Effector memory CD8-positive, alpha-beta T cell (primary cell): ENCODE measurements at places on chromosomes 6 and 20.

GRCh38 chr6:35368038-35368887 is 25.9 kb downstream of the PPARD start:
- DNase-seq: no peak

GRCh38 chr20:20395903-20396568 is 28.1 kb downstream of the INSM1 start:
- no peak for DNase-seq

- no peak for DNase-seq
Observed at GRCh38 chr6:105561486-105561885, 158.6 kb upstream of the PREP start.

DNA sequence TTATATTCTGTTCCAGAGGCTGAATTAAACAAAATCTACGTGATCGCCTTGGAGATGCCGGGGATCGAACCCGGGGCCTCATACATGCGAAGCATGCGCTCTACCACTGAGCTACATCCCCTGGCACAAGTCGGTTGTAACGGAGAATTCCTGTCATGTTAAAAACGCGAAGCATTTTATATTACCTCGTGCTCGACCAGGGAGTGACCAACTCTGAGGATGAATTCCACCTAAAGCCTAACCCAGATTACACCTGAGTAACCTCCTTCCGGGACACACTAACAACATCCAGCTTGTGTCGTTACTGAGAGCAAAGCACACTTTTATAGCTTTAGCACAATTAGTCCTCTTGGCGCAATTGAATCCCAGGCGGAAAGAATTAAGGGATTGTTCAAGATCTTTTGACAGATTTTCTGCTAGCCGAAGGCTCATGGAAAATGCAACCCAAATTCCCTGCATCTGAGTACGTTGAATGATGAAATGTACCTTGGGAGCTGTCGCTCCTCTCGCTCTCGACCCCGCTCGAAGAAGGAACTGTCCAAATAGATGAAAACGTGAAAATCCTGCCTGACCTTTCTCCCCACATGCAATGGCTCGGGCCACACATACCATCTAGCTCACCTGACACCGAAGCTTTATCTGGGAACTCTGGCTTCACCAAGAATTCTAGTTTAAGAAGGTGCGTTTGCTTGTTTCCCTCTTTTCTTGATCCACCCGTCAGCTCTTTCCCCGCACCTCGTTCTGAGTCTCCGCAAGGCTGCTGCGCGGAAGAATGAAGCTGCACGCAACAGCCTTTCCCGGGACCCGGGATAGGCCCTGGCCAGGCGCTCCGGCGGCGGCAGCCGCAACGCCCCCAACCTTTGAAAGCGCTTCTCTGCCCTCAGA is 148.3 kb downstream of the GPX5 start:
- no peak for DNase-seq

DNA sequence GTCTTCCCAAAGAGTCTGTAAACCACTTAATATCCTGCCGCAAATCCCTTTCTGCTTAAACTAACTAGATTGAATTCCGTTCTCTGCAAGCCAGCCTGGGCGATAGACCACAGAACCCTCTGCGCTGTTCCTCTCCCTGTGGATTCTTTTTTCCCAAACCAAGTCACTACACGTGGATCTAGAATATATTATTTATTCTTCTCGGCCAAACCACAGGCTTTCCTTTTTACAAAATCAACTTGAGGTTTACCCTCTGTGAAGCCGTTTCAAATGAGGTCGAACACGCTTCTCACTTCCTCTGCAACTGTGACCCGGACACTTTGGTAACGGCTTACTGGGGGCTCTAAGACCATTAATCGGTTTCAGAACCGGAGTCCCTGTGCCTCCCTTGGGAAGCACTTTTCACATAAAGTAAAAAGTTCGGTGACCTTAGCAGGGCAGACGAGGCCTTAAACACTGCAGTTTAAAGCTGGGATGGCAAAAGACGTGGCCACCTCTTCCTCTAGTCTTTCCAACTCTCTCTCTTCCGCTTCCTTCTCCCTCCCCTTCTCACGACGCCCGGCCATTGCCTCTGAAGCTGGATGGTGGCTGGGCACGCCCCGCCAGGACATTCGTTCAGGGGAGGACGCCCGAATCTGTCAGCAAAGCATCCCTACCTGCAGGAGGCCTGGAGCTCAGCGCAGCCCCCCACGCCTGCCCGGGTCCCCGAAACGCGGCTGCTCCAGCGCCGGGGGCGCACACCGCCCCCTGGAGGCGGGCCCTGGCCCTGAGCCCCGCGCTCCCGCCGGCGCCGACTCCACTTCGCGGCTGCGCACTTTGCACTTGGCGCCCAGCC is 55.0 kb upstream of the FOXC1 start:
- DNase-seq: peak; percentile 58

GRCh38 chr20:50744143-50744792 is 12.9 kb downstream of the PARD6B start:
- DNase-seq: no peak

- DNase-seq: no peak
Observed at GRCh38 chr6:169798764-169799473, 47.5 kb downstream of the ERMARD start.

- no peak for DNase-seq
Observed at GRCh38 chr6:71707059-71707458, 179.3 kb upstream of the RIMS1 start.

DNA sequence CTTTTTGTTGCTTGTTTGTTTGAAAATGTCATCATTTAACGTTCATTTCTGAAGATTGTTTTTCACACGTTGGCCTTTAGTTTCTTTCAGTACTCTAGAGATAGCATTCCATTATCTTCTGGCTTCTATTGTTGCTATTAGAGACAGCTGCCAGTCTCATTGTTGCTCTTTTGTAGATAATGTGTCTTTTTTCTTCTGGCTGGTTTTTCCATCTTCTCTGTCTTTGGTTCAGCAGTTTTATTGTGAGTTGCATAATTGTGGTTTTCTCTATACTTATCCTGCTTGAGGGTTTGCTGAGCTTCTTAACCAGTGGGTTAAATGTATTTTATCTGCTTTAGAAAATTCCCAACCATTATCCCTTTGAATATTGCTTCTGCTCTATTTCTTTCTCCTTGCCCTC is 23.2 kb upstream of the AIG1 start:
- DNase-seq: no peak

DNA sequence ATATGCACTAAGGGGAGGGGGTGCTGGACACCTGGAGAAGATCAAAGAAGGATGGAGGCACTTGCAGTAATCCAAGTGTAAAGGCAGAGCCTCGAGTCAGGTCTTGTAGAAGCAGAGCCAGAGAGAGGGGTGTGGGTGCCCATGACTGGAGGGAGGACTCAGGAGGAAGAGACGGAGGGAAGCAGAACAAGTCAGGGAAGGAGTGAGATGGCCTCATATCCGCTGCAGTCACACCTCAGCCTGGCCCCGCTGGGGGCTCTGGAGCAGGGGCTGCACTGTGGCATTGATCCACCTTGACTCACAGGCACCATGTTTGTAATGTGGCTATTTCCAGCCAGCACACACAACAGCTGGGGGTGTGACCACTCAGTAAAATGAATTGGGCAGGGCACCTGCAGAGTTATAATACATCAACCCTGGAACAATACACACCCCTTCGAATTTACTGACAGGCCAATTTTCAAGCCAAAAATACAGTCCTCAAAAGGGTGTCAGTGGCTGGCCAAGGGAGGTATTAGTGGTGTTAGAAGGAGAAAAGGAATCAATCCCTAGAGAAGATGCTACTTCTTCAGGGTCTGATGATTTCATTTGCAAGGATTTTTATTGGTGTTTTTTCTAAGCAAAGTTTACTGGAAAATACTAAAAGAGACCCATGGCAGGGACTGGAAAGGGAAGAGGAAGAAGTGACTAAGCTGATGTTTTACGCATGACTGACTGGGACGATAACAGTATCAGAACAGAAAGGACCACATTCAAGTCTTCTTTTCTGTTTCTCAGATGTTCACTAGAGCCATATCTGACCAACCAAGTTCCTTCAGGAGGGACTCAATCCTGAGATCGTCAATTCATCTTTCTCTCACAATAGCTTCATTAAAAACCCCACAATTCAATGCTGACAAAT is 18.9 kb upstream of the NXT1 start:
- DNase-seq: no peak

- DNase-seq: no peak
Observed at GRCh38 chr20:54909702-54910101, 434.3 kb downstream of the DOK5 start.

DNA sequence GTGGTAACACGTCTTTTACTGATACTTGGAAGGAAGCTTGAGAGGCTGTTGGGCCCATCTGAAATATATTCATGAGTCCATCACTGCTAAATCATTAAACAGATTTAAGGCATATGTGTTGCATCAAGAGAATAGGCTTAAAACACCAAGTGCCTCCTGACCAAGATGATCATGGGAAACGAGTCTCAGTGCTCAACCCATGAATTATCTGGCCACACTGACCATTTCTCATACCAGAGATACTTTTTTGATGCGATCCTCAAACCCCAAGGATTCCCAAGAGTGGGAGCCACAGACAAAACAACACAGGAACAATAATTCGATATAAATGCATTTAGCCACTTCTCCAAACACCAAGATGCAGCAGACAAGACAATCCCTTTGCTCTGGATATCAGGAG is 17.2 kb downstream of the HEY2 start:
- DNase-seq: no peak

DNA sequence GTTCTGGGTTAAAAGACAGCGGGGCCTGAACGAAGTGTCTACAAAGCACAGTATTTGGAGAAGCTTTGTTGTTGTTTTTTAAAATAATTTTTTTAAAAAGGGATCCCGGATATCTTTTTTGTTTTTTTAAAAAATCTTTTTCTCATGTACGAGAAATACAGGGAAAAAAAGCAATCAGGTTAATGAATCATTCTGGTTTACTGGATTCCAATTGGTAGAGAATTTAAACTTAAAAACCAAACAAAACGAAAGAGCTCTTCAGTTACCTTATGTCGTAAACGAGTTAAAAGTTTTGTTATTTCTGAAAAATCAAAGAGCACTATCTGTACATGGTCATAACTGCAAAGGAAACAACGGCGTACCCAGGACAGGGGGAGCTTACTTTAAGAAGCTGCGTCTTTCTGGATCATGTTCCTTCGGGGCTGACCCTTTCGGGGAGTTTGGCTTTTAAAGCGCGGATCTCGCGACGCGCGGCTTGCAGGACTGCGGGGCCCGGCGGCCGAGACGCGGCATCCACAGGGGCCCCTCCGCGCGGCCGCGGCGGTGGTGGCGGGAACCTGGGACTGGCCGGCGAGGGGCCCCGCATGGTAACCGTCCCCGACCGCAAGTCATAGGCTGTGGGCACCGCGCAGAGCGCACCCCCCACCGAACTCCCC is 927 bp downstream of the IL20RA start:
- DNase-seq: no peak
